ENCODE measurements at places on chromosomes 5 and 9.

DNA sequence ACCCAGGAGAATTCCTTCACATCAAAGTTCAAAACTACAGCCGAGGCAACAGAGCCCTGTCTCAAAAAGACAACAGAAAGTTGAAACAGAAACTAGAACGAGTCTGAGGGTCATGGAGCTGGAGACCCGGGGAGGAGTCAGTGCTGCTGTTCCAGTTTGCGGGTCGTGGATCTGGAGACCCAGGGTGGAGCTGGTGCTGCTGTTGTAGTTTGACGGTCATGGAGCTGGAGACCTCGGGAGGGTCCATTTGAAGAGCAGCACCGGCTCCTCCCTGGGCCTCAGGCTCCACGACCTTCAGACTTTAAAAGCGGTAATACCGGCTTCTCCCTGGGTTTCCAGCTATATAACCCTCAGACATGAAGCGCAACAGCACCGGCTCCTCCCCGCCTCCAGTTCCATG, 13.0 kb upstream of the LCN15 start:
- DNase-seq, result no peak

GRCh38 chr5:9423571-9423970, 122.3 kb downstream of the SEMA5A start:
- no peak for DNase-seq

GRCh38 chr5:123422433-123423277, 548 bp downstream of the CEP120 start:
- peak; percentile 66 for DNase-seq

DNA sequence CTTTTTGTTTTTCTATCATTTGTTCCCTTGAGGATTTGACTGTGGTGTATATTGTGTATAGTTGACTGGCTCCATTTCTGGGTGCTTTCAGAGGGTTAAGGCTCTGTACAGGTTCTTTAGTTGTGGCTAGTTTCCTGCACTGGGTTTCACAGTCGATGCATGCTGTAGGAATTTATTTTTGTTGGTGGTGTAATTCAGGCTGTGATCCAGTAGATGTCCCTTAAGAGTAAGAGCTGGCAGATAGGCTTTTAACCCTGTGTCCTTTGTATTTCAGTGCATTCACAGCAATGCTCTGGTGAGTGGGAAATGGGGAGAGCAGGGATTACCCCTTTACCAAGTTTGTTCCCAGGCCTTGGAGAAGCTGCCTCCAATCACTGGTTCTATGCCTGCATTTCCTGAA, 112.9 kb downstream of the SPATA31D1 start:
- DNase-seq, result no peak

DNA sequence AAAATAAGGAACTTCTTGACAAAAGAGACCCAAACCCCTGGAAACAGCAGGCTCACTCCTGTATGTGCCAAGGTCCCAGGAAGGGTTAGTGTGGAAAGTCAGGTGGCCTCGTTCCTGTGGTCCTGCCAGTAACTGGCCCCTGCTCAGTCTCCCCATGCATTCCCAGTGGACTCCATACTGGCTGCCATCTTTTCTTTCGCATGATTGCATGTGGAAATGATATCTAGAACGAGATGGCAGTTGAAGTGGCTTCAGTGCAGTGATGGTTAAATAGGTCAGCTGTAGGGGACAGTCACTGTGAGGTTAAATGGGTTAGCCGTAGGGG, 30.4 kb downstream of the AHRR start:
- no peak for DNase-seq
